ENCODE measurements at places on chromosomes 5 and 9.
A peak's percentile ranks its signal among the peaks of the same experiment; 100 is the strongest.

DNA sequence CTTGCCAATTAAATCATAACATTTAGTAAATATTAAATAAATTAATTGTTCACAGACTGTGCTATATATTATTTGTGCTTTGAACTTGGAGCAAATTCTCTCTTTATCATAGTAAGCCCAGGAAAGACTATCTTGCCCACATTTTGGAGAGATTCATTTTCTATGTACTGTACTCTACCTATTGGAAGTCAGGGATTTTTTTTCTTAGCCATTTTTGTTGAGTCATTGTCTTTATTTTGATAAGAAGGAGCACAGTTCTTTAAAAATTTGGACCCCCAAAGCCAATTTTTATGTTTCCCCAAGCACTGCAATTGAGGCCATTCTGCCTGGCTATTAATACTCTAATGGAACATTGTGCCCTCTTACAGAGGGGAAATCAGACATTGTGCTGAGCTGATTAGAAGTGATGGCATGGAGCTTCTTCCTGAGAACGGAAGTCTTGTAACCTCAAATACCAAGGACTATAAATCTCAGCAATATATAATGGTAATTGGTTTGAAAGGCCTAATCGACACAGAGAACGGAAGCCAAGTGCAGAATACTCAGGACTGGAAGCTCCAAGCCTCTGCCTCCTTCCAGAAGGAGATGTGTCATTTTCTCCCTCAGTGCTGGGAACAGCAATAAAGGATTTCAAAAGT, 188.8 kb upstream of the PAPPA start:
- DNase-seq = no peak

DNA sequence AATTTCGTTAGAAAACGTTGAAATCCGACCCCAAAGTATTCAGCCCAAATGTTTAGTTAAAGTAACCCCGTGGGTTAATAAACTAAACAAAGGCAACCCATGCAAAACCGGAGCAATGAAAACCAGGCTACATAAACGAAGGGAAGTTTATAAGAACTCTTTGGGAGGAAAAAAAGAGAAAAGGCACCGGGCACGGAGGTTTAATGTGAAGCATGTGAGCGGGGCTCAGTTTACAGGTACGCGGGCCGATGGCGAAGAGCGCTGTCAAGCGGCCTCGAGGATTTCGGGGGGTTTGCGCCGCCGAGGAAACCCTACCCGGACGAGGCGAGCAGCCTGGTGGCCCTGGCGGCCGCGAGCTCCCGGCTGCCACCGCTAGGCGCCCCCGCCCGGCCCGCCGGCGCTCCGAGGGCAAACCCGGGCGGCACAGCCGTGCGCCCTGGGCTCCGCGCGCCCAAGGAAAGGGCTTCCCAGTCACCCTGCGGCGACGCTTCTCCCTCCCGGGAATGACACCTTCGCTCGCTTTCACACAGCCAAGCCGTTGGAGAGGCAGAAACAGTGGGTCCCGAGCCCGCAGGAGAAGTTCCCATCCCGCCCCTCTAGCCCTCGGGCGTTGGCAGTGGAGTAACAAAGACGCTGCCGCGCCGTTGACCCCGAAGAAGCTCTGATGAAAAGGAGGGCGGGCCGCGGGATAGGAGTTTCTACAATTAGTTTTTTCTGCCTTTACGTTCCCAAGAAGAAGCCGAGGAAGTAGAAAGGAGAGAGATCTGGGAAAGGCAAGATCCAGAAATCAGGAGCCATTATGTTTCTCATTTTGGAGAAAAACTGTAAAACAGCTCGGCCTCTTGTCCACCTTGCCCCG, 126.0 kb downstream of the TMEM174 start:
- no peak for DNase-seq

DNA sequence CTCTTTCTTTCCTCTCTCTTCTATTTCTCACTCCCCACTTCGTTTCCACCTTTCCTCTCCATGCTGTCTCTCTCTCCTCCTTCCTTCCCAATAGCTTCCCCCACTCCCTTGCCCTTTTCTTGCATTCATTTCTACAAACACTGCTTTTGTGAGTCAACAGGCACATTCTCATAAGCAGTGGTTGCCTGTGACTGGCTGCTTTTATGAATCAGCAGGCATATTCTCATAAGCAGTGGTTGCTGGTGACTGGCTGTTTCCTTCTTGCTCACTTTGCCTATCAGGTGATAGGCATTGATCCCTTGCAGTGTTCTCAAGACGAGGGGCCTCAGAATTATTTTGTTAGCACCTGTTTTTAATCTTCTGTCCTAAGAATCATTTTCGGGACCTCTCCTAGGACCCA, 116.1 kb upstream of the ACTBL2 start:
- peak; percentile 51 for DNase-seq

- DNase-seq = no peak
These were observed 1.4 kb downstream of the TUBB4B start for GRCh38 chr9:137242269-137243203.

DNA sequence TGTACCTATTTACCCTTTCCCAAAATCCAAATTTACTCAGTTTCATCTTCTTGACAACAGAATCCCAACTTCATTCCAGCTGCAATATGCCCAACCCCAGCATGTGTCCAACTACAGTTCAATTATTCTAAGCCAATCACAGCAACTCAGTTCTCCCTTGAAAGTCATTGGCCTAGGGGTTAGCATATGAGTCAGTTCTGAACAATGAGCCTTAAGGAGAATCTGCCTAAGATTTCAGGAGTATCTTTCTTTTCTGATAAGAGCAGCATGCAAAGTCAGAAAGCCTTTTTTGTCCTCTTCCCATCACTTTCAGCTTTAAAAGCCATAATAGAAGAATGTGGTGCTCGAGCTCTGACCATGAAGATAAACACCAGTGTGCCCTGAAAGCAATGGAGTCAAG, 44.4 kb upstream of the RASGRF2 start:
- no peak for DNase-seq

DNA sequence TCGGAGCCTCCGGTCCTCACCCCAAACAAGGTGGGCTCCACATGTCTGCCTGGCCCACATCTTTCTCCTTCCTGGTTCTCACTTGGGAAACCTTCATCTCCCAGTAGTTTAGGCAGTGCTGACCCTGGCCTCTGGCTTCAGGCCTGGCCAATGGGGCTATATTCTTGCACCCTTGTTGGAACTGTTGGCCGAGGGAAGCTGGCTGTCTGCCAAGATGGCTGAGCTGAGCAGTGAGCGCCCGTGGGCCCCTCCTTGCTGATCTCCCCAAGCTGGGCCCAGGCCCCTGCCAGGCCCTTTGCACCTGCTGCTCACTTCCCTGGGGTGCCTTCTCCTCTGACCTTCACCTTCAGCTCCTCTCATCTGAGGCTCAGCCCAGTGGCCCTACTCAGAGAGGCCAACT, 31.3 kb downstream of the TSPAN17 start:
- DNase-seq = no peak

GRCh38 chr9:5554254-5554653, 43.9 kb downstream of the PDCD1LG2 start:
- no peak for DNase-seq

GRCh38 chr5:14830210-14831005, 41.2 kb downstream of the ANKH start:
- DNase-seq = no peak

DNA sequence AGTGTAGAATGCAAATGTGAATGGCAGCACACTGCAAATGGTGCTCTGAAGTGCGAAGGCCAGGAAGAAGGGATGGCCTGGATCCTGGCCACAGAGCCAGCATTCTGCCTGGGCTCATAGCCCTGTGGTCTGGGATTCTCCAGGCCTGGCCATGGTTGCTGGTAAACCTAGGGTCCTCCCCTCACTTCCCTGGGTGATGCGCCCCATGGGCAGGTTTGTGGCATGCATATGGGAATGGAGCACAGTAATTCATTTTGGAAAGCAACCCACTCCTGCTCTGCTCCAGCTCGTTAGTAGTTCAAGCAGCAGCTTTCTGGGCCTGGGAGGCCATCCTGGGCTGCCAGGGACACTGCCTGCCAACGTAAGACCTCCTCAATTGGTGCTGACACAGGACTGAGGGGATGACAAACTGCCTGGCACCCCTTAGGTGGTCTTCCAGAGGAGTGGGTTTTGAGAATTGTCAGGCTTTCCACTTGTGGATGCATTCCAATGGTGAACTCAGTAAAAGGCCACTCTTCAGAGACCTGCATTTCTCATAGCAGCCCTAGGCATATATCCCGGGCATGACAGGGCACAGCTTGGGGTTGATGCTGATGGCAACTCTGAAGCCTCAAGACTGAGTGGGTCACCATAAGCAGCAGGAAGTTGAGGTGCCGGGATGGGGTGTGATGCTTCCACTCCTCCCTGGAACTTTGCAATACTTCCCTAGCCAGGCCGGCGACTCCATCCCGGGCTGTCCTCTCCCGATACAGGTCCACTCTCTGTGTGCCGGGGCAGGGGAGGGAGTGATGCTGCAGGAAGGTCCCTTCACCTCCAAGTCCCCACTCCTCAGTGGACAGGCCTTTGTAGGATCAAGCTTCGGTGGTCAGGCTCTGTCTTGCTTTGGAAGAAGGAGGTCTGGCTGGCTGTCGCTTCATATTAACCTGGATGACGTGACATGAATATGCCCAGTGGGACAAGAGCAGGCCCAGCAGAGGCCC, 1.2 kb upstream of the SLC25A48 start:
- no peak for DNase-seq

DNA sequence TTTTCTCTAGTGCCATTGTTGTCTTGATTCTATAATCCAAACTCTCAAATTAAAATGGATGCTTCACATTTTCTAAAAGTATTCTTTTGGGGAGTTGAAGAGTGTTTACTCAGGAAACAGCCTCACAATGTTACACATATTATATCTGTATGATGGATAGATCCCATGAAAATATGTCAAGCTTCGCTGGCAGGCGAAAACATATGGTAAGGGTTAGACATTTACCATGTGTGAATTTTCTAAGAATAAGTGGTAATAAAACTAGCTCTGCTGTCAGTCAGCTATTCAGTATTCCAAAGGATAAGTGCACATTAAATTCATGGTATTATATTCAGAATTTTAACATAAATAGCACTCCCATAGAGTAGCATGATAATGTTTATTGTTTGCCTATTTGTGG, 13.3 kb upstream of the ADCY2 start:
- no peak for DNase-seq

GRCh38 chr9:127058645-127059021, 63.8 kb downstream of the ANGPTL2 start:
- DNase-seq = no peak

GRCh38 chr9:122084026-122084675, 9.0 kb downstream of the TTLL11 start:
- DNase-seq = no peak

DNA sequence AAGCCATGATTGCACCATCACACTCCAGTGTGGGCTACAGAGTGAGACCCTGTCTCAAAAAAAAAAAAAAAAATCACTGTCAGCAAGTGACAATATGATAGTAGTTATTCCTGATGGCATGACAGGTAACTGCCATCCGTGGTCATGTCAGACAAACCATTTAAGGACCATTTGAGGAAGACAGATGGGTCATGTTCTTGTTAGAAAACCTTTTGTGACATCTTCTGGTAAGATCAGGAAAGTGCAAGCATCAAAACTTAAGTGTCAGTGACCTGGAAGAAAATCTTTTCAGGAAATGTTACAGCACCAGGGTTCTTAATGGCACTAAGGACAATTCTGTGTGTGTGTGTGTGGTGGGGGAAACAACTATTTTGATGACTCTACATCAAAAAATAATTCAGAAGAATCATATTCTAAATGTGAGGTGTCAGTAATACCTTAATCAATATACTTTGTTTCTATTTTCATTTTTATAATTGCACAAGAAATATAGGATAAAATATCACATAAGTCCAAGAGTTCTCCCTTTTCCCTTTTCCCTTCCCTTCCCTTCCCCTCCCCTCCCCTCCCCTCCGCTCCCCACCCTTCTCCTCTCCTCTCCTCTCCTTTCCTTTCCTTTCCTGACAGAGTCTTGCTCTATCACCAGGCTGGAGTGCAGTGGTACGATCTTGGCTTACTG, 17.8 kb downstream of the SLC38A9 start:
- no peak for DNase-seq

DNA sequence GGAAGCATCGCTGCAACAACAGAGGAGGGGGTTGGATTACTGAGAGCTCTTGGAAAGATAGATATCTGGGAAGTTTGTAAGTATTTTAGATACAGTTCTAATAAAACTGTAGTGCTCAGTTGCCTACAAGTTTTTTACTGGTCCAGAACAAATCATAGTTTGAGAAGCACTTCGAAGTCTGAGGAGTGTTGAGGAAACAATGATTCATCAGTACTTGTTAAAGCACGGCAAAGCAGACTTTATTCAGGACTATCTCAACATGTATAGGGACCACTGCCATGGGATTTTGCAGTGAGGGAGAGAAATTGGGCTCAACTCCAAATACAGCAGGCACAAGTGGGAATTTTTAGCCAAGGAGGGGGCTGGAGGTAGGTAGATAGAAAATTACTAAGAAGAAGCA, 25.3 kb upstream of the RECK start:
- no peak for DNase-seq

- DNase-seq = no peak
These were observed 217.2 kb downstream of the TARS1 start for GRCh38 chr5:33657804-33658440.

DNA sequence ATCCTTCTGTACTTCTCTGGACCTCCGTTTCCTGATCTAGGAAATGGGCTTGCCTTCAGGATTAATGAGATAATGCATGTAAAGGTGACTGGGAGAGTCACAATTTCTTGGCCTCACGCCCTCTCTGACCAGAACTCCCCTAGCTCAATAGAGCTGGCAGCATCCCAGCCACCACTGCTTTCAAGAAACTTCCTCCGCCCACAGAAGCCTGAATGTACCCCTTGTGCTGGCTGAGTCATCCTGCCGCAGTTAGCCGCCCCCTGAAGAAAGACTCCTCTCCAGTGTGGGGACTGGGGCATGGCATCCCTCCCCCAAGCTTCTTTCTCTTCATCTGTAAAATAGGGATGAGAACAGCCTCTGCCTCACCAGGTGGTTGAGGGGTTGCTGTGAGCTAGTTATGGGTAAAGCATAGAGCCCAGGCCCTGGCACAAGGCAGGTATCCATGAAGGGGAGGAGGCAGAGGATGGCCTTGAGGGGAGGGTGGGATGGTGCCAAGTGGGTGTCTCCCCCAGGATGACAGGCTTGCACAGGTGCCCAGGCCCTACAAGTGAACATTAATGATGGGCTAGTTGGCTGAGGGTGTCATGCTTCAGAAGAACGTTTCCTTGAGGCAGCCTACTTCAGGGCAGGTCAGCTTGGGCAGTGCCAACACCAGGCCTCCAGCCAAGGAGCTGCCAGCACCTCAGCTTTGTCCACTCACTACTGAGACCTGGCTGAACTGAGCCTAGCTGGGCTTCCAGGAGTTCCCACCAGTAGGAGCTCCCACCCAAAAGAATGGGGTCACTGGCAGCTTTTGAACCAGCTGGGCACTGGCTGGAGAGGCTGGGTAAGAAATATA, 3.4 kb downstream of the PDLIM4 start:
- peak; percentile 26 for DNase-seq

- no peak for DNase-seq
These were observed 360.2 kb downstream of the DEPDC1B start for GRCh38 chr5:60339691-60340201.

GRCh38 chr5:40939753-40940152, 30.5 kb downstream of the C7 start:
- no peak for DNase-seq

- DNase-seq = no peak
These were observed 116.7 kb upstream of the LMX1B start for GRCh38 chr9:126496781-126497659.

GRCh38 chr5:169637085-169637548, at the start of gene DOCK2:
TSS of gene DOCK2 (plus strand) at chr5:169637275. CDS start at chr5:169637327, 52 bp downstream.
- no peak for DNase-seq

GRCh38 chr5:76386360-76386759, 16.7 kb upstream of the IQGAP2 start:
- DNase-seq = no peak
